ENCODE measurements at places on chromosomes 6 and 20.

GRCh38 chr6:124423621-124424020 lies 538.6 kb upstream of the RNF217 start:
- no peak for DNase-seq

- DNase-seq, result no peak
Observed at GRCh38 chr6:43878127-43878634, 108.2 kb downstream of the VEGFA start.

GRCh38 chr20:9311132-9311531 lies 203.3 kb upstream of the LAMP5 start:
- no peak for DNase-seq

DNA sequence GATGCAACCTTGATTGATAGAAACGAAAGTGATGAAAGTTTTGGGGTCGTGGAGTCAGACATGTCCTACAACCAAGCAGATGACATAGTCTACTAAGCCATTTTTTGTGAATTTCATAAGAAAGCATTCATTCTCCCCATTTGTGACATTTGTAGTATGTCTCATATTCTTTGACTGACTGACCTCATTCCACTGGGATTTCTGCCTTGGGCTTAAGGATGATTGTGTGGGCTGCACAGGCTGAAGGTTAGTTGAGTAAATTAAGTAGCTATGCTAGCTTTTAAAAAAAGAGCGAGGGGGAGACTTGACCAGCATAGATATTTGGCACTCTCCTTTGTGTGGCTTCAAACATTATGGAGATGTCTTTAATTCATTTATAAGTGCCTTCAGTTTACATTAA lies 28.9 kb downstream of the STMND1 start:
- no peak for DNase-seq

DNA sequence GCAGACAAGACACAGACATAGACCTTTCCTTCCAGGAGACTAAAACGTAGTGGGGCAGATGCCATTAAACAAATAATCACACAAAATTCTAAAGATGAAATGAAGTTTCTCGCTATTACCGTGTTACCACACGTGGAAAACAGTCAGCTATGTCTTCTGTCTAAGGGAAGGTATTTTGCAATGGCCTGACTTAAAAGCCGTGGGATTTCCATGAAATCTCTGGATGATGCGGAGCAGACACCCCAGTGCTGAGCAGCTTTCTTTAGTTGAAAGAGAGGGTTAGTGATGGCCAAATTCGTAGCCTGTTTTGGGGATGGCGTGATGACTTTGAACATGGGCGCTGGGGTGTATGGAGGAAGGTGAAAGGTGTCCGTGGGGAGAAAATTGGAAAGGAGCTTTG lies 281.8 kb downstream of the NRN1 start:
- DNase-seq, result no peak

GRCh38 chr6:34146801-34147592 lies 1.1 kb upstream of the GRM4 start:
- no peak for DNase-seq

GRCh38 chr6:333379-334002 lies 41.2 kb downstream of the DUSP22 start:
- no peak for DNase-seq

- DNase-seq, result no peak
Observed at GRCh38 chr6:94735270-94735669, 842.1 kb upstream of the MANEA start.

DNA sequence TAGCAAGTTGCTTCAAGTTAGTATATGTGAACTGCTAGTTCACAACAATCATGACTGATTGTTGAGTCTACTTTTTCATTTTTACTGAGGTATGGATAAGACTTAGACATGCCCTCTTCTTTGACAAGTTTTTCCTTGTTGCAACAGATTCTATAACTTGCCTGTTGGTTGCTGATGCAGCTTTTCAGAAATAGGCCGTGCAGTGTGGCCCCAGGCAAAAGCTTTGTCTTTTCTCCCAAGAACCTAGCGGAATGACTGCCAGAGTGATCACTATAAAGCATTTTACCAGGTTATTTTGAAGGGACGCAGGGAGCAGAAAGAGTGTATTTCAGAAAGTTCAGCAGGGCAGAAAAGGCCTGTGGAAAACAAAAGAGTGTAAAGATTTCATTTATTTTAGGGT lies 16.0 kb downstream of the HECA start:
- DNase-seq, result no peak

GRCh38 chr20:56391596-56392131 lies 351 bp downstream of the AURKA start:
- no peak for DNase-seq

DNA sequence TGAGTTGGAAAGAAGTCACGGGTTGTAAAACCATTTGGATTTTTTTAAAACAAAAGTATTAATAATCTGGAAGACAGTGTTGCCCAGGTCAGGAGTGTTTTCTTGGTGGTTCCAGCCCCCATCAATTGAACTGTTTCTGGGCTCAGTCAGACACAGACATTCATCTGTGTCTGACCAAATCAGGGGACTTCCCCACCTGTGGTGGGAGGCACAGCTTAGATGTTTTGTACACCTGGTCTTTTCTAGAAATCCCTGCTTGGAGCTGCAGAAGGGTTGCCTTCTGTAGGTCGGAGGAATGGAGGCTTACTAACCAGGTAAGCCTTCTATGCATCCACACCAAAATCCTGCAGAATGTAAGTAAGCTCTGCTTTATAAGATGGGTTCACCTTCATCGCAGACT lies 63.6 kb downstream of the CDS2 start:
- no peak for DNase-seq
